ENCODE measurements at places on chromosomes 12 and 14.

- no peak for DNase-seq
Measured at GRCh38 chr14:37791384-37792036, 196.1 kb downstream of the TTC6 start.

- DNase-seq: no peak
Measured at GRCh38 chr14:52352061-52352491, 38.0 kb downstream of the PTGER2 start.

DNA sequence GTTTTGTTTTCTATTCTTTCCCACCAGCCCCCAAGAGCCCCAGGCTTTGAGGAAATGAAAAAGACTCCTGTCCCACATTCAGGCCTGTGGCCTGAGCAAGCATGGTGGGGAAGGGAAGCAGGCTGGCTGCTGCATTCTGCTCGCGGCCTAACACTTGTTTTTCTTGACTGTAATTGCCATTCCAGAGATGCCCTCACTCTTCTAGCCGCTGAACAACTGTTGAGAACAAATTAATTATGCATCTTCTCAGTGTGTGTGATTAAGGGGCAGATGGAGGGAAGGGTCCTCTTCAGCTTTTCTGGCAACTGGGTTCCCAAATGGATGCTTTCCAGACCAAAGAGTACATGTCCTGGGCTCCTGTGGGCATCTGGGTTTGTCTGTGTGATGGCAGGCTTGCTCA lies 43.3 kb downstream of the ADCK1 start:
- DNase-seq: no peak

DNA sequence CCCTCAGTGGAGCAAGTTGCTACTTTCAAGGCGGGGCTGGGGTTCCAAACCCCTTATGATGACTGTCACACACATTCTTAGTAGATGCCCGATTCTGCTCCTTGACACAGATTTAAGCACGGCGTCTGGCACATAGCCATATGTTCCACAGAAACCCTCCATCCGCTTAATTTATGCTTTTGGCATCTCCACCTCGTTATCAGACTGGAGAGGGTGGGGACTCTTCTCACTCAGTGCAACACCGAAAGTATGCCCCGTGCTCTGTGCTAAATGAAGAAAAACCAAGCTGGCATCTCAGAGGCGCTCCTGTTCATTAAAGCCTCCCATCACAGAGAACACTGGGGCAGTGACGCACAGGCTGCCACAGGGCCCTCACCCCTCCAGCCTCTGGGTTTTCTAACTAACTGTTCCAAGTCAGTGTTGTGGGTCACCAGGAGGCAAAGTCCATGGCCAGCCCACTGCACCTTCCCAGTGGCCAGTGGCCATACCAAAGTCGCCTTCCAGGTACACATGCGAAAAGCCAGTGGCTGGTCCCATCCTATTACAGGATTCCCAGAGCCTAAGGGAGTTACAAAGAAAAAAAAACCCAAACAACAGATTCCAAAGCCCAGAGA lies 27.3 kb downstream of the CCDC88C start:
- no peak for DNase-seq

- DNase-seq: peak; percentile 89
Measured at GRCh38 chr14:22977684-22978486, 4.5 kb downstream of the AJUBA start.

DNA sequence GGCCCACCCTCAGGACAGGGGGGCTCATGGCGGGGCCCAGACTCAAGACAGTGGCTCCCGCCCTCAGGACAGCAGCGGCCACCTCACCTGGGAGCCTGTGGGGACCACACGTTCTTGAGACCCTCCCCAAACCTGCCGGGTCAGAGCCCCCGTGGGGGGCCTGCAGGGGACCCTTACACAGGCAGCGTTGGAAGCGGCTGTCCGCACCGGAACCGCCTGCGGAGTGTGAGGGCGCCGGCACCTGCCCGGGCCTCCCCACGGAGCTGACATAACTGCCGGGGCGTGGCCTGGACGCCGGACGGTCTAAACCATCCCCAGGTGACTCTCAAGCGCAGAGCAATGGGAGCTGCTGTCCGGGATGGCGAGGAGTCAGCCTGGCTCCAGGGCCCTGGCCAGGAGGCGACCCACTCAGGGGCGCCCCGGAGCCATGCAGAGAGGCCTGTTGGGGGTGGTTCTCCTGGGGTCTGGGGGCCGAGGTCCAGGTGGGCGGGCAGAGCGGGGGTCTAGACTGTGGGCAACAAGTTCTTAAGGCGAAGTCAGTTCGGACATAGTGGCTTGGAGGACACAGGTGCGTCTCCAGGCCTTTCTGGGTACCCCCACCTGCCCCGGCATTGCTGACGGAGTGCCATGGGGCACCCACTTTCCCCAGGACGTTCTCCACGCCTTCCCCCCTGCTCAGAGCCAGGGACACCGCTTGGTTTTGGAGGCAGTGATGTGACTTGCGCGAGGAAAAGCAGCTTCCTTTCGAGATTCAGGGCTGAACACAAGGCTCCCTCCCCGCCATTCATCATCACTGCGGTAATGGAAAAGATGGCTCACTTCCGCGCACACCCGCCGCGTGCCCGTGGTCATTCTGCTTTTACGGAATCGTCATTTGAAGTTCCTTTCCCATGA lies 23.2 kb downstream of the GALNT9 start:
- no peak for DNase-seq

- no peak for DNase-seq
Measured at GRCh38 chr12:64177001-64177400, 45.1 kb downstream of the KICS2 start.

DNA sequence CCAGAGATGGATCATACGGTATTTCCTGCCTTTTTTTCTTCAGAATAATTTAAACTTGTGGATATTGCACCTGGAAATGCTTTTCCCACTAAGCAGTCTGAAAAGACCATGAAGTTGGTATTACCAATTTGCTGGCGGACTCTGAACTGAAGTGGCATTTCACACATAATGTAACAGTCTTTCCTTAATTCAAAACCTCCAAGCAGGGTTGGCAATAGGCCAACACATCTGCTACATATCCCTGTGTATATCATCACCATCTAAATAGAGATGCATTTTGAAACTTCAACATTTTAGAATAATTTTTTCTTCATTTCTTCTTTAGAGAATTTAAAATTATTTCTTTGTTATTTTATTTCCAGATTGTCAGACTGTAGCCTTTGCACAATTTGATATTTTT lies 100.5 kb downstream of the TSPAN8 start:
- no peak for DNase-seq

GRCh38 chr12:64603183-64603841 lies 7.0 kb upstream of the RASSF3 start:
- no peak for DNase-seq

GRCh38 chr12:120231316-120232011 lies 30.6 kb upstream of the RPLP0 start:
- DNase-seq: no peak

- no peak for DNase-seq
Measured at GRCh38 chr12:124217508-124218242, 77.2 kb upstream of the RFLNA start.

DNA sequence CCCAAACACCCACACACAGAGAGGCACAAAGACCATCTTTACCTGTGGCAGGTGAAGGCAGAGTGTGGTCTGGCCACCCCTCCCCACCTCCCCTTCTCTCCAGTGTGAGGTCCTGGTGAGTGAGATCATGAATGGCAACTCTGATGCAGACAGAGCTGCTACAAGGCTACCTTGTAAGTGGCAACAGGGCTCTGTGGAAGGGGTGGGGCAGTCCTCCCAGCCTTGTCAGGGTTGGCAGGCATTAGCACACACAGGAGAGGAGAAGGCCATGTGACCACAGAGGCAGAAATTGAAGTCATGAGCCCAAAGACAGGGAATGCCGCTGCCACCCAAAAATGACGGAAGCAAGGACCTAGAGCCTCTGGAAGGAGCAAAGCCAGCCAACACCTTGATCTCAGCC lies 30.7 kb downstream of the VWF start:
- DNase-seq: no peak

DNA sequence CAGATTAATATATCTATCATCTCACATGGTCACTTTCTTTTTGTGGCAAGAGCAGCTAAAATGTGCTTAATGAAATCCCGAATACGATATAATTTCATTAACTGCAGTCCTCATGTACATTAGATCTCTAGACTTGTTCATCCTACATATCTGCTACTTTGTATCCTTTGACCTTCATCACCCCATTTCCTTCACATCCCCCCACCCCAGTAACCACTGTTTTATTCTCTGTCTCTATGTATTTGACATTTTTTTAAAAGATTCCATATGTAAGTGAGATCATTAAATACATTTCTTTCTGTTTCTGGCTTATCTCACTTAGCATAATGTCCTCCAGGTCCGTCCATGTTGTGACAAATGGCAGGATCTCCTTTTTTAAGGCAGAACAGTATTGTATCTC lies 23.0 kb upstream of the ST8SIA1 start:
- no peak for DNase-seq

DNA sequence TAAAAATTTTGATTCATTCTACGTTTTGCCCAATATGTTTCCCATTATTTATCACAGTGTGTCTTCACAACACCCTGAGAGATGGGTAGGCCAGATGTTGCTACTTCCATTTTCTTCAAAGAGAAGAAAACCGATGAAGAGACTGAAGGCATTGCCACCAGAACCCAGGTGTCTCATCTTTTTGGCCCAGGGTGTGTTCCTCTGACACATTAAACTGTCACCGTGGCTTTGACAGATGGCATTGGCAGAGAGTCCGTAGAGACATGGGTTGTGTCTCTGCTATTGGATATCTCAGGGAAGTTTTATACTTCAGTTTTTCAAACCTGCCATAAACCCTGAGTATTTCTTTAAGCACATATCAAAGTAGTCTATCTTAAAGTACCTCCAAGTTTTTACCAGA lies 11.3 kb upstream of the NUDT4 start:
- no peak for DNase-seq

GRCh38 chr12:100484183-100484886 lies 10.7 kb downstream of the NR1H4 start:
- no peak for DNase-seq

GRCh38 chr12:18242380-18243089 lies 18.8 kb upstream of the PIK3C2G start:
- no peak for DNase-seq

DNA sequence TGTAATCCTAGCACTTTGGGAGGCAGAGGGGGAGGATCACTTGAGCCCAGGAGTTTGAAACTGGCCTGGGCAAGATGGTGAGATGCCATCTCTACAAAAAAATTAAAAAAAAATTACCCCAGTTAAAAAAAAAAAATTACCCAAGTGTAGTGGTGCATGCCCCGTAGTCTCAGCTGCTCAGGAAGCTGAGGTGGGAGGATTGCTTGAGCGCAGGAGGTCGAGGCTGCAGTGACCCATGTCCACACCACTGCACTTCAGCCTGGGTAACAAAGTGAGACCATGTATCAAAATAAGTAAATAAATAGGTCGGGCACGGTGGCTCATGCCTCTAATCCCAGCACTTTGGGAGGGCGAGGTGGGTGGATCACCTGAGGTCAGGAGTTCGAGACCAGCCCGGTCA lies 128.8 kb downstream of the VRK1 start:
- no peak for DNase-seq

DNA sequence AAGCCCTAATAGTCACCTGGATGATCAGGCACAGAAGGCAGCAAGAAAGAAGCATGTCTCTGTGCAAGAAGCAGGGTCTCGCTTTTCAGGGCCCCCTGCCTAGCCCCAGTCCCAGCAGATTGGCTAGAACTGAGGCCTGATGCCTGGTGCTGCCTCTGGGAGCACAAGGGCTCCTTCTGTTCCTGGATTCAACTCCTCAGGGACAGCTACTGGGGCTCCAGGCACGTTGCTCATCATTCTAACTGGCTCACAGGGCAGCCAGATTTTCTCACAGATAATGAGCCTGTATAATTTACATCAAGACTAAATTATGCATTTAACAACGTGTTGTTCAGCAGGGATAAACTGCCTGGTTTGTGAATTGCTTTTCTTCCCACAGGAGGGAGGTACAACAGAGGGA lies 106.5 kb upstream of the PLXNC1 start:
- DNase-seq: no peak

- DNase-seq: no peak
Measured at GRCh38 chr14:59538936-59539335, 37.7 kb downstream of the CCDC175 start.

DNA sequence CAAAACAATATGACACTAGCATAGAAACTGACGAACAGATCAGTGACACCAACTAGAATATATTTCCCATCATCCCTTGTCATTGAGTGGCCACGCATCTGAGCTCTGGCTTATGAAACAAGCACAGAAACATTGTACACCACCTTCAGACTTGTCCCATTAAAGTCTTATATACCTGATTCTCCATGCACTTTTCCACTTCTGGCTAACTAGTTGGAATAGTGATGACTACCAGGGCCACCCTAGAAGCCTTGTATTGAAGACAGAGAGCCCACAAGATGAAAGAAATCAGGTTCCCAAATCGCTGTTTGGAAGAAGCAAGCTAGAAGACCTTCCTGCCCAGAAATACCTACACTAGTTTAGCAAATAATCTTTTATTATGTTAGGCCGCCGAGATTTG lies 99.7 kb upstream of the PPM1H start:
- no peak for DNase-seq

DNA sequence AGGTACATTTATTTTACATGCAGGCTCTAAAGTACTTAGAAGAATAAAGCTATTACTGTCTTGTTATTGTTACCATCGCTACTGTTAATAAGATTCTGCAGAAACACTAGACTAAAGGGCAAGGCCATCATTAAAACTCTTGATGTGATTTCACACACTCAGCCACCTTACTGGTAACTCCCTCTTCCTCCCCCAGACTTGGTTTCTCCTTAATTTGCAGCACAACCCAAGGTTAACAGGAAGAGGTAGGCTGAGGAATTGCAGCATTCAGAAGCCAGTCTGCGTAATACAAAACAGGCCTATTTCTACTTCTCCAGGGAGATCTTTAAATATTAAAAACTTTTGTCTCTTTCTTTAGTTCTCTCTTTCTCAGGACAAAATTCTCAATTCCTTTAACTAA lies 210.3 kb downstream of the BTG1 start:
- DNase-seq: no peak

GRCh38 chr12:108523365-108523764 lies 8.3 kb downstream of the FICD start:
- no peak for DNase-seq

GRCh38 chr12:111624540-111624939 lies 25.4 kb upstream of the ATXN2 start:
- peak; percentile 31 for DNase-seq

GRCh38 chr14:59321626-59321949 lies 133.1 kb downstream of the DAAM1 start:
- no peak for DNase-seq

- DNase-seq: peak; percentile 4
Measured at GRCh38 chr14:104282332-104283196, 144.2 kb downstream of the KIF26A start.

DNA sequence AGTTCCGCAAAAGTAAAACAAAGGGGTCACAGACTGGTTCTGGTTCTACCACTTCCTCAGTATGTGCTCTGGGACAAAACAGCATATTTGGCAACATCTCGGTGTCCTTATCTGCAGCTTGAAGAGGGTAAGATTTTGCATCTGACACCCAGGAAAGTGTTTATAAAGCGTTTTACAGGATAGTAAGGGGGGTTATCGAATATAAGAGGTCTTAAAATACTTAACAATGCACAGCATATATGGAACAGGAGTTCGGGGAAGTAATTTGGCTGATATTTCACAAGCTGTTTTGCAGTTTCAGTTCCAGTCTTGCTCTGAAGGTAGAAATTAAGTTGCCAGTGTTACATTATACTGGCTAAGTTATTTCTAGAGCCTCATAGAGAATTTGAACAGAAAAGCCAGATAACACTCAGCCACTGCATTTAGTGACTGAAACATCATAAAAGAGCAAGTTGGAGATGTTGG lies 904 bp upstream of the MAP4K5 start:
- no peak for DNase-seq
